Caco-2 (cell line): ENCODE measurements at places on chromosomes 1 and 21.

GRCh38 chr1:59903141-59903754 is 23.3 kb downstream of the CYP2J2 start:
- peak; percentile 32 for DNase-seq

- DNase-seq = no peak
Observed at GRCh38 chr1:220038640-220039039, 7.7 kb downstream of the EPRS1 start.

GRCh38 chr1:106439475-106439874 is 617.0 kb upstream of the PRMT6 start:
- no peak for DNase-seq

DNA sequence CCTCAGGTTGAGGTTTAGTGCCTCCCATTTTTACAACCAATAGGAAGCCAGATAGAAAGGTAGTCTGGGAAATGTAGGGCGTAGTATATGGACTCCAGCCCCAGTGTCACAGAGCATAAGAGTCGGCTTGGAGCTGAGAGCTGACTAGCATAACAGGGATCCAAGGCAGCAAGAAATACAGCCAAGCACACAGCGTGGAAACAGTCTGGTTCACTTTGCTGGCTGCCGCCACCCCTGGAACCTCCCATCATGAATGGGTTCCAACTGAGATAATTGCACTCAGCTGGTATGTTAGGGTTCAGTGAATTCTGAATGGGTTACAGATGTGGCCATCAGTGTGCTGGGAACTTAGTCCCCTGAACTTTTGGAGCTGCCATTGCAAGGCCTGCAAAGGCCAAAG is 76.7 kb upstream of the GPR88 start:
- DNase-seq = no peak

DNA sequence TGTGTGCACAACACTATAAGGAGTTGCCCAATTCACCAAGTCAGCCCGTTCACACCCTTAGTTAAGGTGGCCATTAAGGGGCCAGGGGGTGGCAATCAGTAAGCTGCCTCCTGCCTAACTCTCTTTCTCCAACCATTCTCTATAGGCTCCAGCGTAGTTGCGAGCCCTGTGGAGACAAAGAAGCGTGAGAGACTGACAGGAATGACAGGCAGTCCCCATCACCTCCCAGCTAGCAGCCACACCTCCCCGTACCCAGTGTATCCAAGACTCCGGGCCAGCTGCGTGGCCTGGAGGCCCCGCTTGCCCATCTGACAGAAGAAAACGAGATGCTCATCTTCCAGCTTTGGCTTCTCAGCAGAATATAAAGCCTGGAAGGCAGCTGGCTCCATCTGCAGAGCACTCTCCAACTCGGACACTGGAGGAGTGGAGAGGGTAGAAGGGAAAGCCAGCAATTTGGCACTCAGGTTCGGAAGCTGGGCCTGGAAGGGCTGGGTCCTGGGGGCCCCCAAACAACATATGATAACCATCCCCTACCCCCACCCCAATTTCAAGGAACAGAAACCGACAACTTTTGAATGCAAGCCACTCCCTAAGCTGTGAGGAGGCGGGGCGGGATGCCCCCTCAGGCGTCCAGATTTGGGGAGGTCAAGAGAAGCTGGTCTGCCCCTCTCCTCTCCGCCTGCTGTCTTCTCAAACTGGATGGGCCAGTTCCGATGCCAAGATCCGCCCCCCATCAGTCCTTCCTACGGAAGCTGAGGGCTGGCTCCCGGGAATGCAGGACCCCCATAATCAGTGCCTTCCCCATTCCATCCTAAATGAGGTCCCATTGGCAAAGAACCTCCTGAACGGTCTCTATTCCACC is 872 bp downstream of the TSTD1 start:
- DNase-seq = no peak

DNA sequence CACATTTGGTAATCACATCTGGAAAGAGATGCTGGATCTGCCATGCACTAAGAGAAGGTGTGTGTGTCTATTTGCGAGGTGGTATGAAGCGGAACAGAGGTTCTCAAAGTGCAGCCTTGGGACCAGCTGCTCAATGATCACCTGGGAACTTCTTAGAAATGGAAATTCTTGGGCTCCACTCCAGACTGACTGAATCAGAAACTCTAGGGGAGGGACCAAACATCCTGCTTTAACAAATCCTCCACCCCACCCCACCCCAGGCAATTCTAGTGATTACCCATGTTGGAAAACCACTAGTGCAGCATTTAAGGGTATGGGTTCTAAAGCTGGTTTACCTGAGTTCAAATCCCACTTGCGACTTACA is 143.9 kb upstream of the JUN start:
- DNase-seq = no peak

GRCh38 chr1:156740237-156740740 is 599 bp downstream of the MRPL24 start:
- no peak for DNase-seq

GRCh38 chr1:207890136-207890738 is 20.7 kb downstream of the CD34 start:
- DNase-seq = no peak

DNA sequence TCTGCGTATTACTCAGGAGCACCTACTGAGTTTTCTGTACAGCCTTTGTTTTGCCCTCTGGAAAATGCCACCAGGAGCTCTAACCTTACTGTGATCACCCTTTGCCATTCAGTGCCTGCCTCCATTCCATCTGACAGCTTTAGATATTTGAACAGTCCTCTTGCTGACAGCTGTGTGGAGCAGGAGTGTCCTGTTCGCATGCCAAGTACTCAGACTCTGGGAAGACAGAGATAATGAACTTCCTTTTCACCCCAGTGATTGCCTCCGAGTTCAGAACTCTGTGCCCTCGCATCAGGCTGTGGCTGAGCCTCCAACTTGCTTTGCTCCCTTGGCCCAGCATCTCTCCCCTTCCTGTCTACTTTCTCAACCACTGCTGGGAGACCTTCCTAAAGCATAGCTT is 74.0 kb downstream of the CACNA1E start:
- no peak for DNase-seq
